ENCODE measurements at places on chromosomes 13 and 19. TPM values are rescaled to one million over a fixed set of nuclear protein-coding genes. Genes with fewer than 3 reads are reported as not detected.

GRCh38 chr19:42443944-42444398 lies 1.2 kb upstream of the CXCL17 start:
- no peak for DNase-seq

DNA sequence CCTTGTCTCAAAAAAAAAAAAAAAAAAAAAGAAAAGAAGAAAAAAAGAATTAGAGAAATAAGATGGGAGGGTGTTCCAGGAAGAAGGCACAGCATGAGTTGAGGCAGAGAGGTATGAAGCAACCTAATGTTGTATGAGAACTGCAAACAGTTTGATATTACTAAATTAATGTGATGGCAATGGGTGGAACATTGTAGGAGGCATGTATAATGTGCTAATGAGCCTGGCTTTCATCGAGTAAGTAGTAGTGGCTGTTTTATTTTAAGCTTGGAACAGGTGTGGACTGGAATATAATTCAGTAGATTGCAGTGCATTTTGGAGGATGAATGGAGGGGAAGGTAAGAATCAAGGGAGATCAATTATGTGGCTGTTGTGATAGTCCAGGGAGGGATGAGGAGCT lies 156.1 kb downstream of the MTUS2 start:
- DNase-seq: no peak

DNA sequence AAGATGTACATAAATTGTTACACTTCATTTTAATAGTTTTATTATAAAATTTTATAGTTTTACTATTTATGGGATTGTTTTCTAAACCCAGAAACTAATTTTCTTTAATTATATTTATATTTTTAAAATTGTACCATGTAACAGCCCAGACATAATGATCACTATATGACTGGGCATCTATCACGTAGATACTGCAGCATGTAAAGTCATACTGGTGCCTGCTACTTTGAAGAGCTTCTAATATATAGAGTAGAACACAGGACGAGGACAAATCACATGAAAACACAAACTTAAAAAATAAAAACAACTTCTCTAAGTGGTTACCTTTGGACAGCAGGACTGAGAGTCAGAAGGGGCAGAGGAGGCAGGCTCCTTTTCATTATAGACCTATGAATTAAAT lies 5.3 kb downstream of the ELF1 start:
- DNase-seq: no peak

DNA sequence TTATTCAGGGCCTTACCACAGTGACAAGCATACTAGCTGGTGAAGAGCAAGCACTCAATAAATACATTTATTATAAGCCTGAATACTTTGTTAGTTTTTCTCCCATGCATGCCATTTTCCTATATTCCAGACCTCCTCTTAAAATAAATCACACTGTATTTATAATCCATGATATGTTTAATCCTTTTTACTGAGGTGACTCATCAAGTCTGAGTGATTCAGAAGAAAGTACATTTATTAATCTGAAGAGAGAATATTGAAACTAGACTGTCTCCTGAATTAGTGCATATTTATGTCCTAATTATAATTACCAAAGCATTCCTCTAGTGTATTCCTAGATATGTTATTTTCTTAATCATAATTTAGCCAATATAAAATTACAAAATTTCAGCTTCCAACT lies 323.3 kb downstream of the NALCN start:
- DNase-seq: no peak

The HCN2 gene
- 1.00 TPM for total RNA-seq

DNA sequence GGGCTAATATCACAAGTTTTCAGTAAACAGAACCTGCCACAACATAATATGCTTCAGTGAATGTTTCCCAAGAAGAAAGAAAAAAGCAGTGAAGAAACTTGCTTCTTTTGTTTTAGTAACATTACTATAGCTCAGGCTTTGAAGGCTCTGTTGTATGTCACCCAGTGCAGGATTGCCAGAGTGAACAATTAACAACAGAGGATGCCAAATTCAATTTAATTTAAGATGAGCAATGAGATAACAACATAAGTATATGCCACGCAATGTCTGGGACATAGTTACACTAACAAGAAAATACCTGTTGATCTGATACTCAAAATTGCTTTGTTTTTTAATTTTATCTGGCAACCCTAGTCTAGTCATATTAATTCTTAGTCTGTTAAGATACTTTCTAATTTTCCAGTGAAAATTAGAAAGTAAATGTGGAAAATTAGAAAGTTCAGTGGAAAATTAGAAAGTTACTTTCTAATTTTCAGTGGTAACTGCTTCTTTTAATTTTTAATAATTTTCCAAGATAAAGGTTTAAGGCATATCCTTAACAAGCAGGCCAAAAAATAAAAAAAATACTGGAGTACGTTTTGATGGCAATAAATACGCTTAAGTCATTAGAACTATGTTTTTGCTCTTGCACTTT lies 336.3 kb downstream of the SLITRK6 start:
- DNase-seq: no peak

DNA sequence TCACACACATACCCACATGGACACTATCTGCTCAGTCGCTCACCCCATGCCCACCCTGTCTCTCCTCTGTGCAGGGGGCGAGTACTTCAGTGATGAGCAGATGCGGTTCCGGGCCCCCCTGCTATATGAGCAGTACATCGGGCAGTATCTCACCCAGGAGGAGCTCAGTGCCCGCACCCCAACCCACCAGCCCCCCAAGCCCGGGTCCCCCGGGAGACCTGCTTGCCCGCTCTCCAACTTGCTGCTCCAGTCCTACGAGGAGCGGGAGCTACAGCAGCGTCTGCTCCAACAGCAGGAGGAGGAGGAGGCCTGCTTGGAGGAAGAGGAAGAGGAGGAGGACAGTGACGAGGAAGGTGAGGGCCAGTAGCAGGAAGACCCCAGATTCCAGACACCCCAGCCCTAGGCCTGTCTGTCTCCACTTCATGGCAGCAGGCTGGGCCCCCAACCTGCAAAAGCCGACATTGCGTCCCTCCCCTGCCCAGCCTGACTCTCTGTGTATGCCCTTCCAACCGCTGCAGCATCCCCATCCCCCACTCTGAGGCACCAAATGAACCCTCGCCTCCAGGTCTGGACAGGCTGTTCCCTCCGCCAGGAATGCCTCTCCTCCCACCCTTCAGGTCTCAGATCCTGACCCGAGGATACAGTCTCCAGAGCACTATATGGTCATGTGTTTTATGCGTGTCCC lies 9.7 kb downstream of the CCDC97 start:
- no peak for DNase-seq

DNA sequence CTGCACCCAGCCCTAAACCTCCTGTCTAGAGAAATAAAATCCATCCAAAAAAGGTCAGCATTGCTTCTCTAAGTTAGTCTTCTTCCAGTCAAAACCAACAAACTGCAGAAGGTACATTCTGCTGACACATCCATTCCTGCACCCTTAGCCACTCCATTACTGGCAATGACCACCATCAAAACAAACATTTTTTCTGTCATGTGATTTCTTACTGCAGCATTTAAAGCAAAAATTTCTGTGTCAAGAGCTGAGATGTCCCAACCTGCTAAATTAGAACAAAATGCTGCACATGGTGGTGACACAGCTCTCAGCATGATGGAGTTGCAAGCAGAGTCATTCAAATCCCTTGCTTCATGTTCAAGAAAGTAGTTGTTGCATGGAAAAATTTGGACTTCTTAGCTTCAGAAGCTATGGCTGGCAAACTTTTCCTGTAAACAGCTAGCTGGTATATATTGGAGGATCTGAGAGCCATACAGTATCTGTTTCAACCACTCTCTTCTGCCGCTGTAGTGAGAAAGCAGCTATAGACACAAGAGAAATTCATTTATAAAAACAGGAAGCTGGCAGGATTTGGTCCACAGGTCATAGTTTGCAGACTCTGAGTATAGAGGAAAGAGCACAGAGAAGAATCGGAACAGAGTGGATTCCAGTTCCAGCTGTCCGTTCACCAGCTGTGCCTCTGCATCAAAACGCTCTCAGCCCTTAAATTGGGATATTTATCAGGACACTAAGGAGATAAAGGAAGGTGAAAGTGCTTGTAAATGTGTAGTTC lies 17.4 kb downstream of the RUBCNL start:
- DNase-seq: no peak

DNA sequence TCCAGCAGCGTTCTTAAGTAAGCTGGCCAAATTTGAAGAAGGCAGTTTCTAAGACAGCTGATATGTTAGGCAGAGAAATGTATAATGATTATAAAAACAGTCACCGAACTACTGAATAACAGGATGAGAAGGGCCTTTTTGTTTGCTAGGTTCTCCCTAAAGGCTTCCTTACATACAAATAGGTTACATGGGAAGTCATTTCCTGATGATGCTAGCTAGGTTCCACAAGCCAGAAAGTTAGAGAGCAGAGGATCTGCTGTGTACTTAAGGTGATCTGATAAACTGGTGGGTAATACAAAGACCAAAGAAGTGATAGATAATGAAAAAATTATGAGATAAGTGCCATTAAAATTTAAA lies 139.7 kb downstream of the VWA8 start:
- no peak for DNase-seq

DNA sequence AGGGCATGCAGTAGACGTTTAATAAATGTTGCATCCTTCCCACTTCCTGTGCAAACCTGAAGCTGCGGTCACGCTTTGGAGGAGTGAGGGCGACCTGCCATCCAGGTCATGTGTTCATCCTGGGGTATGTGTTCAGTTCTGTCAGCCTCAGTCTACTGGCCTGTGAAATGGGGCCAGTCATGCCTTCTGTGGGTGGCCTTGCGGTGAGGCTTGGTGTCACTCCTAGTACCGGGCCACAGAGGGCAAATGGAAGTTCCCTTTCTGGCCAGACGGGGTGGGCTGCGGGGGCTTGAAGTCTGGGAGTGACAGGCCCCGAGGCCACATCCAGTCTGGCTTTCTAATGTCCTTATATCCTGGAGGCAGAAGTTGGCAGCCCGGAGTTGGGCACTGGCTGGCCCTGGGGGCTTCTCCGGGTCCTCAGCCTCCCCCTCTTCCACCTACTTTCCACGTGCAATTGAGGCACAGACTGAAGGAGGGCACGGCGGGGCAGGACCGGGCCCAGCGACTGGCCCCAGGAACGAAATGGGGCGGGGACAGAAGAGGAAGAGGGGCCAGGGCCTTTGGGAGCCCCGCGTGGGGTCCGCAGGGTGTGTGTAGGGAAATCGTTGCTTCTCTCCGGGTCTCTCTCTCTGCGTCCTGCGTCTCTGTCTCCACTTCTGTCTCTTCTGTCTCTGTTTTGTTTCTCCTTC lies 11.1 kb downstream of the PDE4A start:
- DNase-seq: peak; percentile 69

The NRTN gene
- total RNA-seq: 0.97 TPM

- no peak for DNase-seq
Measured at GRCh38 chr13:64725492-64725891, 2504.6 kb downstream of the PCDH9 start.

Measured in activated CD4-positive, alpha-beta memory T cell treated with anti-CD3 and anti-CD28 coated beads for 36 hours (primary cell).